ENCODE measurements at places on chromosomes 7 and 10.

DNA sequence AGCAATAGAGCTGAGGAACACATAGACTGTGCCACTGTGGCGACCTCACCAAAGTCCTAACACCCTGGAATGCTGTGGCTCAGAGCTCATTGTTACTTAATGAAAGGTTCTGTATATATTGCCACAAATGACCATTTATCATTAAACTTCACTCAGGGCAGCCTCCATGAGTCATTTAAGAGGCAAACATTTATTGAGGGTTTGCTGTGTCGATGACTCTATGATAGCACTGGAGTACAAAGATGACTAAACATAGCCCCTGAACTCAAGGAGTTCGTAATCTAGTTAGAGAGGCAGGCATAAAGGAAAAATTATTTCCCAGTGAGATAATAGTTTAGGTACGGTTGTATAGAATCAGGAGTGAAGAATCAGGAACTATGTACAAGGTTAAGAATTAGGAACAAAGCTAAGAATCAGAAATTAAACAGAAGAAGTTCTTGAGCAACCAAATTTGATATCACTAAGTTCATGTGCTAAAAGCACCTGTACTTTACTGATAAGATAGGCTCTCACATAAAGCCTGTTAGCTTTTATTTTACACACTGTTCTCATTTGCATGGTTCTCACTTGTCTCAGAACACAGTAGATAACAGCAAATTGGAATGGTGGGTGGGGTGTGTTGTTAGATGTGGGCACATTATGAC is 7.9 kb downstream of the ENTPD7 start:
- H3K4me3 ChIP-seq: no peak overlapping the region
- no peak overlapping the region for H3K27ac ChIP-seq
- H3K27me3 ChIP-seq: no peaks in the 10 kb centered on the region
- no peaks in the 10 kb centered on the region for H3K36me3 ChIP-seq
- no peak for DNase-seq

- no peak overlapping the region for H3K4me3 ChIP-seq
- no peak overlapping the region for H3K27ac ChIP-seq
- no peaks in the 10 kb centered on the region for H3K36me3 ChIP-seq
- no peak for DNase-seq
These were observed 108.0 kb downstream of the CREB5 start for GRCh38 chr7:28520074-28521015.

- no peak overlapping the region for H3K27ac ChIP-seq
- DNase-seq: no peak
- H3K36me3 ChIP-seq: no peaks in the 10 kb centered on the region
- H3K4me1 ChIP-seq: peaks cover 14% of the 10 kb centered on the region
- H3K4me3 ChIP-seq: no peak overlapping the region
- no peaks in the 10 kb centered on the region for H3K27me3 ChIP-seq
These were observed 99.0 kb upstream of the CAV2 start for GRCh38 chr7:116400522-116400921.

- no peak overlapping the region for H3K4me3 ChIP-seq
- H3K4me1 ChIP-seq: peaks cover 18% of the 10 kb centered on the region
- peak; percentile 45 for DNase-seq
These were observed 127.3 kb downstream of the LHPP start for GRCh38 chr10:124588736-124589490.

DNA sequence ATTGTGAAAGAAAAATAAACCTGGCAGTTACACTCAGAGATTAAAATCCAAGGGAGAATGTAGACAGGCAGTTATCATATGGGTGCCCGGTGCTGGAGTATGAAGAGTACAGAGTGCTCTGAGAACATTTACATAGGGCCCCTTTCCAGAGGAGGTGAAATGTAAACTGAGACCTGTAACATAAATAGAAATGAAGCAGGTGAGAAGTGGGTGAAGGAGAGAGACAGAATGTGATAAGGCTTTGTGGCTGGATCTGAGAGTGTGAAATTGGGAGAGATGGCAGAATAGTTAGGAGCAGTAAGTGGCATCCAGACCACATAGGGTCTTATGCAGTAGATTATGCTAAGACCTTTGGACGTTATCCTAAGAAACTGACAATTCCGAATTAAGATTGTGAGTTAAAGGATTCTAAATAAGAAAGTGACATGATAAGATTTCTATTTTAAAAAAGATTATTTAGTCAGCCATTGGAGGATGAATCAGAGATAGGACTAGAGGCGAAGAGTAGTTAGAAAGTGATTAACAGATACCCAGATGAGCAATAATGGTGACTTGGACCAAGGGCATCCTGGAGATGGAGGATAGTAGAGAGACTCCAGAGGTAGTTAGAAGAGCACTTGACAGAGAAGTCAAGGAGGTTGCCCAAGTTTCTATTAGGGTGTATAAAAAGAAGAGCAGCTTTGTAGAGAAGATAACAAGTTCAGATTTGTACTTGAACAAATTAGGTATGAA is 36.7 kb downstream of the DNAH11 start:
- no peaks in the 10 kb centered on the region for H3K36me3 ChIP-seq
- no peak overlapping the region for H3K27ac ChIP-seq
- H3K4me3 ChIP-seq: no peak overlapping the region
- no peak for DNase-seq

GRCh38 chr10:470339-471003 is 219.0 kb downstream of the DIP2C start:
- no peak for DNase-seq
- H3K27ac ChIP-seq: no peak overlapping the region
- H3K4me3 ChIP-seq: no peak overlapping the region
- H3K36me3 ChIP-seq: no peaks in the 10 kb centered on the region
- H3K4me1 ChIP-seq: no peaks in the 10 kb centered on the region
- H3K27me3 ChIP-seq: no peaks in the 10 kb centered on the region

GRCh38 chr7:122618585-122619189 is 80.2 kb downstream of the RNF133 start:
- H3K36me3 ChIP-seq: no peaks in the 10 kb centered on the region
- H3K4me3 ChIP-seq: no peak overlapping the region
- DNase-seq: no peak

DNA sequence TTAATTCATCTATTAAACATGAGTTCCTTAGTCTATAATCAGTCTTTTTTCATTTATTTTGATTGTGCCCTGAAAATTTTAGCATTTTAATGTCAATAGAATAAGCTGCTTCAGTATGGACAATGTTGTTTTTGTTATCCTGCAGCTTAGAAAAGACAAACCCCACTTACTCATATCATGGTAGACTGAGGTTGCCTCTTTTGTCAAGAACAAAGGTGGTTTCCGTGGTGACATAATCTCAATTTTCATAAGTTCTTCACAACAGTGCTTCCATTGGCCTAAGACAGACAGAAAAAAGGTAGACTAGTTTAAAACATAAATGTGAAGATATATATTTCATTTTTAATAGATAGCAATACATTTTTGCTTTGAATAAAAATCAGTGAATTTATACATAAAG is 69.1 kb downstream of the RTKN2 start:
- no peaks in the 10 kb centered on the region for H3K4me1 ChIP-seq
- peak; percentile 9 for DNase-seq
- H3K27ac ChIP-seq: no peak overlapping the region
- no peak overlapping the region for H3K4me3 ChIP-seq

GRCh38 chr7:15199482-15199881 is 296.9 kb upstream of the DGKB start:
- no peaks in the 10 kb centered on the region for H3K4me1 ChIP-seq
- H3K27ac ChIP-seq: no peak overlapping the region
- no peak for DNase-seq
- no peaks in the 10 kb centered on the region for H3K36me3 ChIP-seq
- H3K4me3 ChIP-seq: no peak overlapping the region

DNA sequence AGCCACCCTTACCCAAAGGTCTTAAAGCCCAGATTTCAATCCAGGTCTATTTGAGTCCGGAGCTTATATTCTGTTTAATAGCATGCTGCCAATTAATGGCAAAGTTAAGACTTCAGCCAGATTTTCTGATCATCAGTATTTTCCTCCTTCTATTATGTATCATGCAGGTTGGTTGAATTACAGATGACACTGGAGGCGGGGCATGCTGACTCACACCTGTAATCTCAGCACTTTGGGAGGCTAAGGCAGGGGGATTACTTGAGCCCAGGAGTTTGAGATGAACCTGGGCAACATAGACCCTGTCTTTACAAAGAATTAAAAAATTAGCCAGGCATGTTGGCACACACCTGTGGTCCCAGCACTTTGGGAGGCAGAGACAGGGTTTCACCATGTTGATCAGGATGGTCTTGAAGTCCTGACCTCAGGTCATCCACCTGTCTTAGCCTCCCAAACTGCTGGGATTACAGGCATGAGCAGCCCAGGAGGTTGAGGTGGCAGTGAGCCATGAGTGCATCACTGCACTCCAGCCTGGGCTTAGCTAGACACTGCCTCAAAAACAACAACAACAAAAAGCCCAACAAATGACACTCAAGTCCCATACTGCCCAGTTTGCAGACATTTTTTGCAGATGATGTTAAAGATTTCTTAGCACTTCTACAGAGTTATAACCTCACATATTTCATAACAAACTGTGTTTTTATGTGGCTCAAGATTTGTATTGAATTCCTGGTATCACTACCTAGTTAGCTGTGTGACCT is 62.5 kb downstream of the MCU start:
- no peaks in the 10 kb centered on the region for H3K36me3 ChIP-seq
- peaks cover 14% of the 10 kb centered on the region for H3K4me1 ChIP-seq
- no peak overlapping the region for H3K27ac ChIP-seq
- DNase-seq: no peak
- no peak overlapping the region for H3K4me3 ChIP-seq
- H3K27me3 ChIP-seq: no peaks in the 10 kb centered on the region

- H3K27me3 ChIP-seq: no peaks in the 10 kb centered on the region
- no peak overlapping the region for H3K4me3 ChIP-seq
- DNase-seq: peak; percentile 39
- H3K4me1 ChIP-seq: peaks cover 3% of the 10 kb centered on the region
These were observed 116.0 kb downstream of the VTI1A start for GRCh38 chr10:112562809-112563663.

DNA sequence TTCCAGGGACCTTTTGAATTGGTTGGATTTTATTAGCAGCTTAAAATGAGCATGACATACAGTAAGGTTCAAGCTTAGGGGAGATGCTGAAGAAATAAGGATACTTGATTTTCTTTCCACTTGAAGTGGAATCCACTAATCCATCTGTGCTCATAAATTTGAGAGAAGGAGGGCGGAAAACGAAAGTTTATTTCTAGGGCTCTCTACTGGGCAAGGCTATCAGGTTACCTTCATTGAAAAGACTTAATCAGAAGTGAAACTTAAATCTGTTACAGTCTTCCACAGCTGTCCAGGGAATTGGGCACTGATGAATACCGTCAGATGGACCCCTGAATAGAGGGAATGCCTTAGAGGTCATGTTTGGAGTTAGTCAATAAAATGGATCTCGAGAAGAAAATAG is 21.8 kb downstream of the AUTS2 start:
- no peak overlapping the region for H3K27ac ChIP-seq
- peaks cover 46% of the 10 kb centered on the region for H3K4me1 ChIP-seq
- no peak overlapping the region for H3K4me3 ChIP-seq
- DNase-seq: no peak
- no peaks in the 10 kb centered on the region for H3K36me3 ChIP-seq

DNA sequence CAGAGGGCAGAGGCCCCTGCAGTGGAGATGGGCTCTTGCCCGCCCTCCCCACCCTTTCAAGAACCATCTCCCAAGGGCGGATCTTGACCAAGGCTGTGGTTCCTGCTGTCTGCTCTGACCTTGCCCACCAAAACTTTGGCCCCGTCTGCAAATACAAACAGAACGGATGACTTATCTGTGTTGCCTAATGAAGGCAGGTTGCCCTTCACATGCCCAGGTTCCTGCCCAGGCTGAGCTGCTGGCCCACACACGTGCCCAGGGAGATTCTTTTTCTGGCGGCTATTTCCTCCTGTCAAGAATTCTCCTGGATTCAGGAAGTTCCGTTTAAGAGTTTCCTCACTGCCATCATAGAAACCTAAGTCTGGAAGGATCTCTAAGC is 78.3 kb downstream of the PROSER2 start:
- no peak overlapping the region for H3K4me3 ChIP-seq
- peak overlapping the region; percentile 47 for H3K27ac ChIP-seq
- DNase-seq: no peak
- H3K36me3 ChIP-seq: no peaks in the 10 kb centered on the region
- H3K4me1 ChIP-seq: peaks cover 30% of the 10 kb centered on the region
- H3K27me3 ChIP-seq: no peaks in the 10 kb centered on the region

DNA sequence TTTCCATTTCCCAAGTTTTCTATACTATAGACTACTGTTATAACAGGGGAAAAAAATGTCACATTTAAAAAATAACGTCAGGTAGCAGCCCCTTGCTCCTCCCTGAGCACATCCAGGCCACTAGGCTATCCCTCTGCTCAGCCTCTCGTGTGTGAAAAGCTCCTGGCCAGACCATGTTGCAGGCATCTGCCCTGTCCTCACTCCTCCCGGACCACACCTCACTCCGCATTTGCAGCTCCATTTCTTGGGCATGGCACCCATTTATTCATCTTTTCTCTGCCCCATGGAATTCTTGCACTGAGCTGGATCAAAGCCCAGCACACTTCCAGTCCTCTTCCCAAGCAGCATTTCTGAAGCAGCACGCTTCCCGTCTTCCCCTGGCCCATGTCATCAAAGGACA is 1.4 kb upstream of the GDF2 start:
- H3K27me3 ChIP-seq: no peaks in the 10 kb centered on the region
- H3K4me3 ChIP-seq: no peak overlapping the region
- DNase-seq: no peak

GRCh38 chr7:112929421-112929820 is 139.2 kb upstream of the TMEM168 start:
- no peaks in the 10 kb centered on the region for H3K4me1 ChIP-seq
- peak; percentile 7 for DNase-seq
- no peak overlapping the region for H3K4me3 ChIP-seq
- no peaks in the 10 kb centered on the region for H3K27me3 ChIP-seq
- H3K27ac ChIP-seq: no peak overlapping the region

DNA sequence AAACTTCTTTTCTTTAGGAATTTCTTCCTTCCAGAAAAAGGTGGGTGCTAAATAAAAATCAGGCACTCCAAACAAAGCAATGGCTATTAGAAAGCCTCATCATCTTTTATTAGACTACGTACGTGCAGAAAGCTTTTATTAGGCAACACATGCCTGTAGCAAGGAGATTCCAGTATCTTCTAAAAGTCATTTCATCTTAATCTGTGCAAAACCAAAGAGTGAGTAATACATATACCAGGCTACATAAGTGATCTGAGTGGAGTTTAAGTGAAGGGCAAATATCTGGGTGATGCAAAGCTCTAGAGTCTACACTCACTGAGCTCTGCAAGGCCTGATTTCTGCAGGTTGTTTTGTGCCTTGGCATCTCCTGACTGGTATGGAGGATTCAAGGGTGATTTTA is 231.7 kb downstream of the ELMO1 start:
- no peaks in the 10 kb centered on the region for H3K36me3 ChIP-seq
- DNase-seq: no peak
- peaks cover 4% of the 10 kb centered on the region for H3K4me1 ChIP-seq
- H3K27ac ChIP-seq: no peak overlapping the region
- no peak overlapping the region for H3K4me3 ChIP-seq

GRCh38 chr7:32108651-32109050 is 38.4 kb upstream of the PDE1C start:
- H3K4me3 ChIP-seq: no peak overlapping the region
- no peaks in the 10 kb centered on the region for H3K4me1 ChIP-seq
- no peak for DNase-seq

- DNase-seq: no peak
- H3K27ac ChIP-seq: no peak overlapping the region
- H3K4me3 ChIP-seq: no peak overlapping the region
- H3K36me3 ChIP-seq: no peaks in the 10 kb centered on the region
- H3K4me1 ChIP-seq: no peaks in the 10 kb centered on the region
- no peaks in the 10 kb centered on the region for H3K27me3 ChIP-seq
These were observed 111.5 kb upstream of the AHR start for GRCh38 chr7:17186745-17187530.
